ENCODE measurements at places on chromosomes 12 and 14.

GRCh38 chr12:116881877-116882507 lies 751 bp upstream of the HRK start:
- no peak for DNase-seq

DNA sequence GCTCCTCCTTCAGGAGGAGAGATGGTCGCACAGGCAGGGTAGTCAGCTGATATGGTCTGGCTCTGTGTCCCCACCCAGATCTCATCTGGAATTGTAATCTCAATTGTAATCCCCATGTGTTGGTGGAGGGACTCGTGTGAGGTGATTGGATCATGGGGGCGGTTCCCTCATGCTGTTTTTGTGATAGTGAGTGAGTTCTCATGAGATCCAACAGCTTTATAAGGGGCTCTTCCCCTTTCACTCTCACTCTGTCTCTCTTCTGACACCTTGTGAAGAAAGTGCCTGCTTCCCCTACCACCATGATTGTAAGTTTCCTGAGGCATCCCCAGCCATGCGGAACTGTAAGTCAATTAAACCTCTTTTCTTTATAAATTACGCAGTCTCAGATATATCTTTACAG lies 218.9 kb upstream of the TMTC1 start:
- no peak for DNase-seq

- no peak for DNase-seq
Measured at GRCh38 chr14:73606271-73606670, 6.0 kb upstream of the ACOT6 start.

DNA sequence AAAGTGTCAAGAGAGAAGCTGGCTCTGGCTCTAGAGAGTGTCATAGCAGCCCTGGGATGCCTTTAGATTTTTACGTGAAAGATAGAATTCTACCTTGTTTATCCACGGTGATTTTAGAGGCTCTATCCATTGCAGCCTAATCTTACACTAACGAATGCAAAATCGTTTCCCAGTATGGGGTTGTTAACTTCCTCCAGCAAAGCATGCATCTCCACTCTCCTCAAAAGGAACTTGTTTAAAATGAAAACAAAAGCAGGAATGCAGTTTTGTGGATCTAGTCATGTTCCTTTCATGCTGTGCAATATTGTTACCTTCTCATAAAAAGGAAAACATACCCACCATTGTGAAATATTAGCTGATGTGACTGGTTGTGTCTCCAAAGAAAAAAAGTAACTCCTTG lies 88.4 kb downstream of the ANO2 start:
- DNase-seq, result no peak

DNA sequence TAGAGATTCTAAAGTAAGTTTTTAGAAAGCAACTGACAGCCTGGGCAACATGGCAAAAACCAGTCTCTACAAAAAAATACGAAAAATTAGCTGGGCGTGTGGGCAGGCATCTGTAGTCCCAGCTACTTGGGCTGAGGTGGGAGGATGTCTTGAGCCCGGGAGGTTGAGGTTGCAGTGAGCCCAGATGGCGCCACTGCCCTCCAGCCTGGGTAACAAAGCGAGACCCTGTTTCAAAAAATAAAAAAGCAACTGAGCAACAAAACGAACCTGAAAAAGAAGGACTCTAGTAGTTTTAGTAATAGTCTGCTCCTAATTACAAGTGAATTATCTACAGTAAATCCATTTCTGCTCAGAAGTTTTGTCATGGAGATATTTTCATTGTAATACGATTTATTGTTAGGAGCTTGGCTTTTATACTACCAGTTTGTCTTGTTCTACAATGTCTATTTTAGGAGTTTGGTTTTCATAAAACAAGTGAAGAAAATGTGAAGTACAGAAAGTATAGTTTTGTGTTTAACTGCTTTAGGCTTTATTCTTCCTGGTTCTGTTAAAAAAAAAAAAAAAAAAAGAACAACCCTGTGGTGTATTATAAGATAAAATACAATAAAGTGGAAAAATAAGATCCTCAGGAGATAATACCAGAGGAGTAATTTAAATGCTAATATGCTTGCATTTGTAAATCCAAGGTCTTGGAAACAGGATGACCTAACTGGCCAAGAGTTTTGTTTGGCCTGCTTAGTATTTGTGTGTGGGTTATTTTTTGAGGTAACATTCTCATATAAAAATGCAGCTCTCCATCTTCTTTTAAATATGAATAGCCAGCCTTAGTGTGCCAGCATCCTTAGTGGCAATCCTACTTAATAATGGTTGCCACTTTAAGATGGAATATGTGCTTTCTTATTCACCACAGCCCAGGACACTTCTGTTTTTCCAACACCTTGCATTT lies 2.8 kb downstream of the TMX1 start:
- DNase-seq, result no peak

DNA sequence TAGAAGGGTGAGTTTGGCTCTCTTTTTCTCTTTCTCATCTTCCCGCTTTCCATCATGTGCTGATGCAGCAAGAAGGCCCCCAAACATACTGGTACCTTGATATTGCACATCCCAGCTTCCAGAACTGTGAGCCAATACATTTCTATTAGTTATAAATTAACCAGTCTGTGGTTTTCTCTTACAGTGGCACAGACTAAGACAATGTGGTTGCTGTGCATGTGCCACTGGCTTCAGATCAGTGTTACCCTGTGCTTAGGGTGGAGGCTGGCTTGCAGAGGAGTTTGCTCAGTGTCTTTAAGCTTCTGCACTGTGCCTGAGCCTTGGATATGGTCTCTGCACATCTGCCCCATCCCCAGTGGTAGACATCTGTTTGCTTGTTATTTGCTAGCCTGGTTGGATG lies 5.5 kb downstream of the IFI27L2 start:
- no peak for DNase-seq

DNA sequence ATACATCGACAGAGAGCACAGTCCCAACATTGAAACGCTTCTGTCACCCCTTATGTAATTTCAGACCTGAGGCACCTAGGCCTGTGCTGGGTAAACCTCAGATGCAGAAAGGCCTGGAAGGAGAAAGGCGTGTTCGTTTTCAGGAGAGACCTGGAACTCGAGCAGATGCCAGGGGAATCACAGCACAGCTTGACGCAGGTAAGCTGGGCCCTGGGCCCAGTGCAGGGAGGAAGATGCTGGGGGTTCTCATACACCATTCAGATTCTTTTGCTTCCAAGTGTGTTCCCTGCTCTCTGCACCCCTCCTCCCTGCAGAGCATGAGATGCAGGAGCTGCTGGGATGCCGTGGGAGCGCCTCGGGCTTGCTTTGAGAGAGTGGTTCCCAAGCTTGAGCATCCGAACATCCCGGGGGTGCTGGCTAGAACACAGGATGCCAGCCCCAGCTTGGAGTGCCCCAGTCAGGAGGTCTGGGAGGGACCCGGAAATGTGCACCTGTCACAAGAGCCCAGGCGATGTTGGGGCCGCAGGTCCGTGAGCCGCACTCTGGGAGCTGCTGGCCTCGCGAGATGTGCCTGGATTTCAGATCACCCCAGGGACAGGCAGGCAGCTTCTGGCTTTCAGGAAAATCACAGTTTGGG lies 35.9 kb downstream of the FZD10 start:
- DNase-seq, result no peak

DNA sequence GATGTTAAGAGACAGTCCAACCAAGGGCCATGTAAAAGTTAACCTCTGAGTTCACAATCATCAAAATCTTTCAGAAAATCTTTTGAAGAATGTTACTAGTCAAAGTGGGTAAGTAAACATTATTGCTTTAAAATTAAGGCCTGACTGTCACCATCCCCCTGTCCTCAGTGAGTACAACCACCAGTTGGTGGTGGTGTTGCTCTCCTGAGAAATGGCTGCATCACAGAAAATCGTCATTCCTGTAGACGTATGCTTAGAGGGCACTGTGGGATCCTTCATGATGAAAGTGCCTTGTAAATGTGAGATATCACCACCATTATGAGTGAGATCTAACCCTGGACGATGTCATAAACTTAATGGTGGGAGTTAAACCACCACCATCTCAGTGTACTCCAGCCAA lies 451.2 kb downstream of the RPS29 start:
- no peak for DNase-seq

DNA sequence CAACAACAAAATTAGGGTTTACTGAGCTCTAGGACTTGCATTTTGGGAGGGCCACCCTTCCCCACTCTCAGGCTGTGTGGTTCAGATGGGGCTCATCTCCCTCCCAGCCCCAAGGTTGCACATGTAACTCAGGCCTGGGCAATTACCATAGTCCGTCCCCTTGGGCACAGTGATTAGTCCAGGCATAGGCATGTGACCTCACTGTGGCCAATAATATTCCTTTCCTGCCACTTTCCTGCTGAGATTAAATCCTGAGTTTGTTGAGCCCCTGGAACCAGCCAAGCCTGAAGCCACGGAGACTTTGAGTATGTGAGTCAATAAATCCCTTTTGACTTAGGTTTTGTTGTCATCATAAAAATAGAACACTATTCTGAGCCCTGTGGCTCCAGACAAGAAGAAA lies 113.0 kb downstream of the AACS start:
- DNase-seq, result no peak

- DNase-seq, result no peak
Measured at GRCh38 chr14:33786091-33786825, 164.6 kb downstream of the EGLN3 start.

DNA sequence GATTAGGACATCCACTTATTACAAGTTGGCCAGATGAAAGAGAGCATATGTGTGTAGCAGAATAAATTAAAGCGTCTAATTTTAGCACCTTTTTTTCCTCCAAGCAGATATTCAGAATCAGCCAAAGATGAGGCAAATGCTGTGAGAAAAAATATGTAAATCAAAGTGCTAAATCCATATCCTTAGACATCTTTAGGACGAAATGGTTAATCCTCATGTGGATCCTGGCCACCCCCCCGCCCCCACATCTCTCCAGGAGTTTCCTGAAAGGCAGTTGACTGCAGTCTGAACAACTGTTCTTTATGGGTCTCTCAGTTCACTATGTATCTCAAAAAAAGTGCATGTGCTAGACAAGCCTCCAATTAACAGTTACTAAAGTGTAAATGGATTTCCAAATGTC lies 1768.1 kb upstream of the SEL1L start:
- DNase-seq, result no peak

DNA sequence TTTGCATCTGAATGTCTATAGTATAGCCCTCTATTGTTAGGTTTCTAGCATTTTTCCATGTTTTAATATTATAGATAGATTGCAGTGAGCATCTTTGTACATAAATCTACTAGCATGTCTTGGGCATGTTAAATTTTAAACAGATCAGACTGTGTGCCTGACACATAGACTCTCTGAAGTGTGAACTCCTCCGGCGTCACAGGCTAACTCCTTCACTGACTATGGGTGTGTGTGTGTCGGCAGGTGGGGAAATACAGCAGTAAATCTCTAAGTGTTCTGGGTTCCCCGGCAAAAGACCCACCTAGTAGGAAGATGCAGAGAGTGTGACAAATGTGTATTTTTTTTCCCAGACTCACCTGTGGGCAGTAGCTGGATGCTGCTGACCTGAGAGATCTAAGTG lies 2.3 kb downstream of the VWF start:
- DNase-seq, result no peak

DNA sequence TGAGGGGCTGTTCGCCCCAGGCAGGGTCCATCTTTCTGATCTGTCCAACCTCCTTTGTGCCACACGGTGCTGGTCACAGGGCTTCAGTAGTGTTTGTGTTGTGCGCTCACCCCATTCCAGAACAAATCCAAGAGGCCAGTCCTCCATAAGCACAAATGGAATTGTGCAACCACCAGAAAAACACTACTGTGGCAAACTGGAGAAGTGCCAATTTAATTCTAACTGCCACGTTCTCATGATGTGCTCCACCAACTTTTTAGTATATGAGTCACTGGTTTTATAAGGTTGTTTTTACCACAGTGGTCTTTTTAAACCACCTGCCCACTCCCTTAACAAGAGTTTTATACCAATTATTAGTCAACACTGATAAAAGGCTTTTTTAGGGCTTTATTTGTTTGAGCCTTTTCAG lies 380.2 kb downstream of the NAV3 start:
- DNase-seq, result no peak

DNA sequence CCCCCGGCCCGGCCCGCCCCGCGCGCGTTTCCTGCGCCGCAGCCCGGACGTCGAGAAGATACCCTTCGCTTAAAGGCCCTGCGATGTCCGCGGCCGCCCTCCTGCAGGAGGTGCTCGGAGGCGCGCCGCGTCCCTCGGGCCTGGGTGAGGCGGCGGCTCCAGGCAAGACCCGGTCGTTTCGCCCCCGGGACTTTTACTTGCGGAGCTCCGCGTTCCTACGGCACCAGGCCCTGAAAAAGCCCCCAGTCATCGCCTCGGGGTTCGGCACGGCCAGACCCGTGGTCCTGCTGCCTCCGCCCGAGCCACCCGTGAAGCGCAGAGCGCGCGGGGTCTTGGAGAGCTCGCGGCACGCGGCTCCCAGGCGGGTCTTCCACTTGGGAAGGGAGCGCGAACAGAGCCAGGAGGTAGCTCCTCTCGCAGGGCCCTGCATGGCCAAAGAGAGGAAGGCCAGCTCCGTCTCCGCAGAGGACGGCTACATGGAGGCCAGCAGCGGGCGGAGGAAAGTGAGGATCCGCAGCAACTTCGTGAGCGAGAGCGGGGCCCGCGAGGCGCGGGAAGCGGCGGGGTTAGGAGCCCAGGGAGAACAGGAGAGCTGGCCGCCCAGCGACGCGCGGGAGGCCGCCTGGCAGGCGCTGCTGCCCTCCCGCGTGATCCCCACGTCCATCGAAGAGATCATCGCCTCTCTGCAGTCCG lies 26.9 kb downstream of the TTC6 start:
- DNase-seq, result no peak

DNA sequence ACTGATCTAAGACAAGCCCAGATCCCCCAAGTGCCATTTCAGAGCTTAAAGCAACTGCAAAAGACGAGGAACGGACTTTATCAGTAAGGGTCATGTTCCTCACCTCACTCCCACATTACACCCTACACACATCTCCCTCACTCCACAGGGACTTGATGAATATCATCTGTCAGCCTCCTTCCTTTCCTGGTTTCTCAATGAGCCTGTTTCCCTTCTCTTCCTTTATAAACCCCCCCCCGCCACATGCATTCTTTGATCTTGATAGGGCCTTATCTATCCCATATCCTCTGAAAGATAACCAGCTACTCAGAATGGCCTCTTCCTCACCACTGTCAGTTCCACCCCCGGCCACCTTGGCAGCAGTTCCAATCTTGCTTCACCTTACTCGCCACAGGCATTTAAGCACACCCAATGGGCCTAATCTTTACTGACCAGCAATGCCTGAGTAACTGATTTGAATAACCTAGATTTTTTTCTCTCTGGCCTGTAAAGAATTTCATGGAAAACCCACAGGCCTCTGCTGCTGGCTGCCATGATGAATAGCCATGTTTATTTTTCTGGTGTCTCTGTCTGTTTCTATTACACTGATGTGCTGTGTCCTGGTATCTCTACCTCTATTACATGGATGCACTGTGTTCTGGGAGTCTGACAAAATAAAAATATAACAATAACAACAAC lies 138.7 kb downstream of the PHLDA1 start:
- DNase-seq, result no peak

Measured in CD4-positive, alpha-beta T cell treated with Interleukin-15 for 1 hour (primary cell).